Sigmoid colon (tissue), 7 donors: ENCODE measurements at places on chromosomes 6 and 20.

DNA sequence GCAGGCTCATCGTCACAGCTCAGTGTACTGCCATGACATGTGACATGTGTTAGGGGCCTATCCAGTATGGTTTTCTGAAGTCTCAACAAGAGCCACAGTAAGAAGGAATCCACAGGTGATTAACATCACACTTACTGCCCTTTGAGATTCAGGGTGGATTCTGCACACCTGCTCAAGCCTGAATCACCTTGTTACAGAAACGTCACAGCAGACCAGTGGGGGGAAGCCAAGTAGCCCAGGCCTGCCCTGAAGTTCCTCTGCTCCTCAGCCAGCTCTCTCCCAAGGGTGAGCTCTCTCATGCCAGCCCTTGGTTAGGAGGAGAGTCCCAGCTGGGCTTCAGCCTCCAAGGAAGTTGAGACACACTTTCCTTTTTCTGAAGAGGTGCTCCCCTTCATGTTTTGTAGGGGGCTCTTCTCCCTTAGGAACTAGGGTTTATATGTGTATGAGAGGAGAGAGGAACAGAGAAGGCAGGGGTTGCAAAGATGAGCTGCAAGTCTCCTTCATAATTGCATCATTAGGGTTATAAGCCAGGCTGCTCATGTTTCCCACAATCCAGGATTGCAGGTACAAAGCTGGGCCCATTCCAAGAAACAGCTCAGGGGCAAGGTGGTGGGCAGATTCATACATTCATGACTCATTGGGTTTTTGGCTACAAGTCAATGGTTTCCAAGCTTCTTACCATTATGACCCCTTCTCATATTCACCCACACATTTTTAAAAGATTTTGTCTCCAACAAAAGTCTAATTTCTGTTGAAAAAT, 11.6 kb downstream of the GSS start:
- DNase-seq, result peak; percentile 2

GRCh38 chr6:45956663-45957062, 59.0 kb downstream of the CLIC5 start:
- no peak for DNase-seq

- no peak for DNase-seq
These were observed 419.9 kb downstream of the HAO1 start for GRCh38 chr20:7520361-7520760.

DNA sequence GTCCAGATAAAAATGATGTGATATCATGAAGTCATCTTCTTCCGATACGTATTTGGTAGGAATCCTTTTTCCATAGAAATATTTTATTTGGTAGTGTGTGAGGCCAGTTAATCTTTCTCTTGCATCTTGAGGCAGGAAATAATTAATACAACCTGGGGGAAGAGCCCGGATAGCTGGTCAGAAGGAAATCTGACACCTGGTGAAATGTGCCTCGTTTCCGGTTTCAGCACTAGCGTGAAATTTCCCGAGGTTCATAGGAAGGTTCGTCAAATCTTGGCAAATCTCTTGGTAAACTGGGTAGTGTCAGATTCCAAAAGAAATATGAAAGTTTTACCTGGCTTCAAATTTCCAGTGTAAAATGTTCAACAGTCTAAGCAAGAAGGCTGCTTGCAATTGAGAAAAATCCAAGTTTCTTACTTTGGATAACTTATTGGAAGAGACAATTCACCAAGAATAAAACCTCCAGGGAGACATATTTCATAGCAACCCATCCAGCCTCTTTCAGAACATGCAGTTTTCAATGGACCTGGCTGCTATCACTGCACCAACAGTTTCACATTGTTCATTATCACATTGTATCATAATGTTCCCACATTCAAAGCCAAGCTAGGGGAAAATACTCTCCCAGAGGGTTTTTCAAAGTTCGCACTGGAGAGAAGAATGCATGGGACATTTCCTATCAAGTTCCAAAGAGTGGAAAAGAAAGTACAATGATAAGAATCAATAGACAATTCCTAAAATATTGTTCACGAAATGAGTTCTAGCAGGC, 454.5 kb upstream of the CITED2 start:
- no peak for DNase-seq

GRCh38 chr6:53437557-53438202, 88.9 kb upstream of the ELOVL5 start:
- DNase-seq, result no peak

GRCh38 chr6:139738801-139739455, 364.5 kb upstream of the CITED2 start:
- no peak for DNase-seq

DNA sequence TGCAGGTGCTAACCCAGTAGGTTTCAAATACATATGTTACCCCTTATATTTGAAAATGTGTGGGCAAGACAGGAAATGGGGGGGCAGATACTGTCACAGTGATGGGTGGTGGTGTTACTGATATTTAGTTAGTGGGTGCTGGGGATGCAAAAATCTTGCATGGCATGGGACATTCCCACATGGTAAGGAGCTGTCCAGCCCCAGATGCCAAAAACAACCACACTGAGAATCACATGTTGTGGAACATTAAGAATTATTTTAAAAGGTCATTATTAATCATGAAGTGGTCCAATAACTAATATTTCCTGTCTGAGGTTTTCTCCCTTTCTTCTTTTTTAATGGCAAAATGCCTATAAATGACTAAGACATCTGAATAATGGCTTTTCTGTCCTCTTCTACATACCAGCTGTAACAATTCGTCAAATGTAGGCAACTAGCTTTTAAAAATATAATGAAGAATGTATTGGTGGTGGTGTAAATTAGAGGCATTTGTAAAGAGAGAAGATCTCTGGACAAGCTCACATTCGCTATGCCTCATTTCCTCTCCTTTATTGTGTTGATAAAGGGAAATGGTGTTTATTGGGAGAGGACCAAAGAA, 57.3 kb upstream of the SLC35B3 start:
- DNase-seq, result no peak

DNA sequence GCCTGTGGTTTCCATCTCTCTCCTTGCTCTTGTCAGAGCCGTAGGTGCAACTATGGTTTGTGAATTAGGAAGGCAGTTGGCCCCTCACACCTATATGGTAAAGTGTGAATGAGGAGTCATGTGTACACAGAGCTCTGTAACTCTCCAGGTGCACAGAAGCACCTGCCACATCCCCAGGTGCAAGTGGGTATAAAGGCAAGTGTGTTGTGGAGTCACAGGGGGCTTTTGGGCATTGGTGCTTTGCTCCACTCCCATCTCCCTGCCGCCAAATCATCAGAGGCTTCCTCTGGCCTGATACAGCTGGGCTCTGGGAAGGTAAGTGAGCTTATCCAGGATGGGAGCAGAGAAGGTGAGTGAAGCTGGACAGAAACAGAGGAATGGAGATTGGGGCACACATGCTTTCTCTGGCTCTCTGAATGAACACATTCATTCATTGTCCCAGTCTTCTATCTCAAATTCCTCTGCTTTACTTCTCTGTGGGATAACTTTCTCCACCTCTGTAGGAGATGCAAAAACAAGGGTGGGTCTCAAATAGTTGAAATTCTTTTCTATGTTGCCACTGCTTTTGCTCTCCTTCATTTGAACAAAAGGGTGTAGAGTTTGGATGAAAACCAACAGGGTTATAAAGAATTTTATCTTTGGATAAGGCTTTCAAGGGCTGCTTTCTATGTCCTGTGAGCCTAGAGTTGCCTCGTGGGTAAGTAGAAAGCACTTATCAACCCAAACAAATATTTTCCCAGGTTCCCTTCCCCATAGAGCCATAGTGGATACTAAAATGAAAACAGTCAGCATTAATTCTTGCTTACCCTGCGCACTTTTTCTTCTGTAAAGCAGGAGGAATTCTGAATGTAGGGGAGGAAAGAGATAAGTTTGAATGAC, 45.0 kb upstream of the RIPOR2 start:
- DNase-seq, result no peak

DNA sequence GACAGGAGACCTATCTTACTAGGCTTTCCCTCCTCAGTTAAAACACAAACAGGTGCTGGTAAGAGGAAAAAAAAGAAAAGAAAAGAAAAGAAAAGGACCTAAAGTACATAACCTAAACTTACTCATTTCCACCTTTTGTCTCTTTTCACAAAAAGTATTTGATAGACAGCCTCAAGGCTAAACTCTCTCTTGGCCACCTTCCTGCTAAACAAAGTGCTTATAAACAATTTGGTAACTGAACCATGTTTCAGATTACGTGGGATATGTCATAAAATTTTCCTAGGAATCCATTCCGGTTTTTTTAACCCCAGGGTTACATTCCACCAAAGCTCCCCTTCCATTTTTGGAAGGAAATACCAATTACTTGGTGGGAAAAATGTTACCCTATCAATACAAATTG, 109.0 kb downstream of the PRND start:
- DNase-seq, result no peak

GRCh38 chr6:68229566-68229965, 405.5 kb upstream of the ADGRB3 start:
- no peak for DNase-seq

GRCh38 chr6:113564371-113565171, 292.6 kb upstream of the MARCKS start:
- DNase-seq, result peak; percentile 97

GRCh38 chr6:51559059-51559458, 528.4 kb downstream of the PKHD1 start:
- no peak for DNase-seq

GRCh38 chr6:170403451-170403850, 96.9 kb downstream of the FAM120B start:
- no peak for DNase-seq

- DNase-seq, result no peak
These were observed 441.9 kb upstream of the PTCHD4 start for GRCh38 chr6:48552905-48553304.

- no peak for DNase-seq
These were observed 375.7 kb upstream of the MARCKS start for GRCh38 chr6:113481458-113481857.

DNA sequence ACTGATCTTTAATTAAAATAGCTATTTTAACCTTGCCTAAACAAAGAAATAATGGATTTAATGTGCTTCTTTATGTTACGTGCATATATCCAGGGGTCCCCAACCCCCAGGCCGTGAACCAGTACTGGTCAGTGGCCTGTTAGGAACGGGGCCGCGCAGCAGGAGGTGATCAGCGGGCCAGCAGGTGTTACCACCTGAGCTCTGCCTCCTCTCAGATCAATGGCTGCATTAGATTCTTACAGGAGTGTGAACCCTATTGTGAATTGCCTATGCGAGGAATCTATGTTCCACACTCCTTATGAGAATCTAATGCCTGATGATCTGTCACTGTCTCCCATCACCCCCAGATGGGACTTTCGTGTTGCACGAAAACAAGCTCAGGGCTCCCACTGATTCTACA, 8.8 kb downstream of the CYP24A1 start:
- DNase-seq, result no peak

DNA sequence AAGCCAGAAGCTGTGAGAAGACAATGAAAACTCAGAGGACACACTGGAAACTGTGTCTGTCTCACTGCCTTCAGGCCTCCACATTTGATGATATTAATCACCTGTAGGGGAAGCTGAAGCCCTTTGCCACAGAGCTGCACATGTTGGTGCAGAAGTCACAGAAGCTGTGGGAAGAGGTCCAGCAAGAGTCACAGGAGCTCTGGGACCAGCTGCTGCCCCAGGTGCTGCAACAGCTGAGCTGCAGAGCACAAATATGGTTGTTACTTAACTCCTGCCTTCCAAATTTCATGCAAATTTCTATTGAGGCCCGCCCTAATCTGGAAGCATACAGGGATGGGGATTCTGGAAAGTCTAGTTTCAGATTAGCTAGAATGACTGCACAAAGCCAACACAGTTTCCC, 169.3 kb downstream of the OGFRL1 start:
- DNase-seq, result no peak

GRCh38 chr6:16358531-16359138, 120.2 kb downstream of the GMPR start:
- DNase-seq, result no peak

DNA sequence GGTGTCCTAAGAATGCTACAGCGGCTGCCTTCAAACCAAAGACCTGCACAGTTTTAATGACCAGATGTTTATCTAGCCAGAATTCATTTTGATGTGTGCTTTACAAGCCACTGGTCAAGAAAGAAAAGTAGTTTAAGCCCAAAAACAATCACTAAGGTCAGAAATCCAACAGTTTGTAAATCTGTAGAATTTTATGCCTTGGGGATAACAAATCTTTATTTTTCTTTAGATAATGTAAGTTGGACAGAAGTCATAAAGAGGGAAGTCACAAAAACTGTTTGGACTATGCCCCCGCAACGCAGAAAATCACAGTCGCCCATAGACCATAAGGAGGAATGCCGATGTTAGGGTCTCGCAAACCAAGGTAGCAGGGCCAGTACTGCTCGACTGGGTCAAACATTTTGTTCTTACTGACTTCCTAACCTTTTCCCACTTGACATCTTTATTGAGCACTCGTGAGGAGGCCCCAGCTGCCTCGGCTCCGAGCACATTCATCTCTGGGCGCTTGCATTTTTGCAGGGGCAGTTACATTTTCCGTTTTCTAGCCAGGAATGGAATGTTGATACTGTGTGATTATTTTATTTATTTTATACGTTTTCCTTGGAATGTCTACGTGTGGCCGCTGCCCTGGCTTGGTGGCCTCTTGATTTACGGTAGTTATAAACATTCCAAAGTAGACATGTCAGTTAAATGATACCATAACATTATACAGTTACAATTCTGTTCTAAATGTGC, 56.7 kb upstream of the APCDD1L start:
- DNase-seq, result peak; percentile 76

DNA sequence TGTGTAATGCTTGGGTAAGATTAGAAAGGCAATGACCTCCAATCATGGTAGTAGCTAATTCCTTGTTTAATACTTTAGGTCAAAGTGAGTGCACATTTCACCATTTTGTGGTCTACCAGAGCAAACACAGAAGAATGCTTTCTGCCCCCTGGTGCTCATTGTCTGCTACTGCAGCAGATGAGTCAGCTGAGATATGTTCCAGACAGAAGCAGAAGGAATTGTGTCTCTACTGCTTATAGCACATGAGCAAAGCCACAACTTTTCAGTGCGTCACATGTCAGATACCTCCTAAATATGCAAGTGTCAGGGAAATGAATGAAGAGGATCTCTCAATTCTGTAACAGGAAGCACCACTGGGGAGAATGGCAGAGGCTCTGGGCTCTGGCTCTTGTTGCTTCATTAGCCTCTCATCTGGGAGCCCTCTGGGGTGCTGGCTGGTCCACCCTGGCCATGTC, 308.9 kb downstream of the ALDH8A1 start:
- DNase-seq, result peak; percentile 81

DNA sequence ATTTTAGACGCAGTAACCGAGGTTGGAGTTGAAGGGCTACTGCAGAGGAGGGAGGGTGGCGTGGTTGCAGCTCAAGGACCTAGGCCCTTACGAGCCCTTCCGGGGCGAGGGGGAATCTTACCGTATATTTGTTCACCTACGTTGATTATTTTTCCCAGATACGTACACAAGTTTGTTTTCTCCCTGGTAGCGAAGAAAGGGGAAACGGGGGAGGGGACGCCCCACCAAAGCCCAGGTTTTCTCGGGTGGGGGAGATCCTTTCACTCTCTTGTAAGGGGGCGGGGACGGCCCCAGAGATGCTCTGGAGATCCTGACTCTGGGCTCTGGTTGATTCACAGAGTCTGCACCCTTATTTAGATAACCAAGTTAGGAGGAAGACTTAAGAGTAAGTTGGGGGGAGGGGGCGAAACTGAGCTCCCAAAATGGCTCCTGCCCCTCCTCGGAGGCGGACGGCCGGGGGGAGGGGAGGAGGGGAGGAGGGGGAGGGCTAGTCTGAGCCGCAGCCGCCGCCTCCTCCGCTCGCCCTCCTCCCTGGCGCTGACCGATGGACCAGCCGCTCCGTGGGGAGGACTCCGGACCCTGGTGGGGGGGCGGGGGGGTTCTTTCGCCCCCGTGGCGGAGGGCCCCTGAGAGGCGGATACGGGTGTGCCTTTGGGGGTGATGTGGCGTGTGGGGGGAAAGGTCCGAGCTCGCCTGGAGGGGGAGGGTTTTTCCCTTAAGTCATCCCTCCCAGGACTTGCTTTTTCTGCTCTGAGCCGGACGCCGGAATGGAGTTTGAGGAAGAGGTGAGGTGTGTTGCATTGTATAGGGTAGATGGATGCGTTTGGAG, 2.2 kb downstream of the BRD2 start:
- DNase-seq, result peak; percentile 96
